Pons (tissue), 1 donor: ENCODE measurements at places on chromosomes 5 and 9.

DNA sequence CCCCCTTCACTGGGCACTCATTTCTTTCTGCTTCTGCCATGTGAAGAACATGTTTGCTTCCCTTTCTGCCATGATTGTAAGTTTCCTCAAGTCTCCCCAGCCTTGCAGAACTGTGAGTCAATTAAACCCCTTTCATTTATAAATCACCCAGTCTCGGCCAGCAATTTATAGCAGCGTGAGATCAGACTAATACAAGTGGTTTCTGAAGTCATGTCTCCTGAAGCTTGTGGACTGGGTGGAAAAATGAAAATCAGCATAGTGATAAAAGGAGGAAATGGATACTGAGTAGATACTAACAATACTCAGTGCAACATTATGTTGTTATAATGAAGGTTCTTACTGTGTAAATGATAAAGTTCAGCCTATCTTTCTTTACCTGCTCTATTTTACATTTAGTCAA lies 35.1 kb downstream of the NNT start:
- no peak for DNase-seq

- no peak for DNase-seq
Observed at GRCh38 chr5:90915393-90915792, 356.8 kb downstream of the ADGRV1 start.

GRCh38 chr9:102519423-102519822 lies 475.7 kb upstream of the CYLC2 start:
- DNase-seq, result no peak

DNA sequence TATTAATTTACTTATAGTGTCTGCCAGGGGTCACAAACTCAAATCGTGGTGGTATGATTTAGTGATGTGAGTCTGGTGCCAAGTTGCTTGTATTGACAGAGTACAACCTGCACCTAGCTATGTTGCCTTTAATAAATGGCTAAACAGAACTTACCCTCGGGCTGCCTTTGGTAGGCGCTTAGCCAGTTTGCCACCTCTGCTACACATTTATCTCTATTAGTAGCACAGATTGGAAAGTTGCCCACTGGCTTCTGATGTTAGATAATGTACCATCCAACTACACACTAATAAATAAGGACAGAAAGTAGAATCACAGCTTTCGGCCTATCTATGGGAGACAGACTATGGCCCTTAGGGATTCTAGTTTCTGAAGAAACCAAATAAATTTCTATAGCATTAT lies 368.4 kb downstream of the MAN2A1 start:
- no peak for DNase-seq

DNA sequence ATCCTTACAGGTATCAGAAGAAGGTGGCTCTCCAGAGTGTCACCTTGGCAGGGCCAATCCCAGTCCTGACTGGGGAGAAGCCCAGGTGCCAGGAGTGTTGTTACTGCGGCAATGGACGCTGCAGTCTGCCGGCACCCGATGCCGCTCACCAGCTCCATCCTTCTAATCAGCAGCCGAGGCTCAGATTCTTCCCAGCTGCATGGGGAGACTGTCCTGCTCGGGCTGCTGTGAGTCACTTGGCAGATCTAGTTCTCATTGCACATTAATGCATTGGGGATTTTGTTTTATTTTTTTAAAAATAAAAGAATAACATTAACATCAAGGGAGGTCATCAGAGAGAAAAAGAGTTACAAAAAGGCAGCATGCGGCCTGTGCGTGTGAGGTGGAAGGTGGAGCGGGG lies 115.8 kb downstream of the MTX3 start:
- DNase-seq, result no peak

DNA sequence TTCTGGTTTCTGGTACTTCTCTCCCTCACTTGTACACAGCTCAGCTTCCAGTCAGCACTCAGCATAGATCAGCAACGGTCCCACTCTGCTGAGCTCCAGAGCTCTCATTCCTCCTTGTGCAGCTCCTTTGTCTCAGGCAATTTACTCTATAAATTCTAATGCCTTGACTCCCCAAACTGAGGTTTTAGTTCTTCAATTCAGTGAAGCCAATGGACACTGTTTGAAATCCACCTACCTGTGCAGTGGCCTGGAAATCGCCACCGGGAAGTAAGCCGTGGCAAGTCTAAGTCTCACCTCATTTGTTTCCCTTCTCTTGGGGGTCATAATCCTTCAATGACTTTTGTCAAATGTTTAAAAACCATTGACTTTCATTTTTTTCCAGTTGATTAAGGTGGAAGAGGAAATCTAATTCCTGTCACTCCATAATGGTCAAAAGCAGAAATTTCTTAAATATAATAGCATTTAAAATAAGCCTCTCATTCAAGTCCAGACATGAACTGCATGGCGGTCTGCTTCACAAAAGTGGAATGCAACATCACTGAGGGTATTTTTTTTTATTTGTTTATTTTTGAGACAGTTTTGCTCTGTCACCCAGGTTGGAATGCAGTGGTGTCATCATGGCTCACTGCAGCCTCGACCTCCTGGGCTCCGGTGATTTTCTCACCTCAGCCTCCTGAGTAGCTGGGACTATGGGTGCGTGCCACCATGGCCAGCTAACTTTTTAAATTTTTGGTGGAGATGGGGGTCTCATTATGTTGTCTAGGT lies 79.6 kb downstream of the C7 start:
- no peak for DNase-seq

DNA sequence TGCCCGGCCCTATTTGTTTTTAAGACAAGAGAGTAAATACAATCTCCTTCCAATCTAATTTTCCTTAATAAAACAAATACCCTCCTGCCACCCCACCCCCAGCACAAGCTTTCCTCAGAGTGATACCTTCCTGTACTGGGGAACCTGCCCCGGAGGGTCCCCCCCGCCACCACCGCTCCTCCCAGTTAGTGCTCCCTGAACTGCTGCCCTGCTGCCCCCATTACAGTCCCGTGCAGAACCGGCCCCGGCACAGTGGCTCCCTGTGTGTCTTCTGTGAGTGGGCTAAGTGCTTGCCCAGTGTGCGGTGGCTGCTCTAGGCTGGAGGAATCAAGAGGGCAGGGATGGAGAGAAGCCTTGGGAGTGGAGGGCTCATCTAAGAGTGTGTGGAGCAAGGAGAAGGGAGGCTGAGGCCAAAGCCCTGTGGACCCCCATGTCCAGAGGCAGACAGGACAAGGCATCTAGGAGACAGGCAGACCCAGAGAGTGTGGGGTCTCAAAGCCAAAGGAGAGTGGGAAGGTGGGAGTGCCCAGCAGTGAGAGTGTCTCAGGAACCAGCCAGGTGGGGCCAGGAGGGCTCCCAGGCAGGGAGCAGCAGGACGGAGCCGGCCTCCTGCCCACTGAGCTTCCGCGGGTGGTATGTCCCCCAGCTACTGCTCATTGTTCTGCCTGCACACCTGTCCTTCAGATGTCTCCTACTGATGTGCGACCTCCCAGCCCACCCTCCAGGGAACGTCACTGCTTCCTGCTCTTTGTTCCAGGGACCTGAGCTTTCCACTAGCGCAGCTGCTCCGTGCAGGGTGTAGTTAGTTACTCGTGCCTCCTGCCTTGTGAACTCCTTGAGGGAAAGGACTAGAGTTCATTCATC lies 129.0 kb downstream of the DAB2IP start:
- DNase-seq, result no peak

GRCh38 chr9:124776954-124777648 lies at the start of gene OLFML2A:
TSS of gene OLFML2A (plus strand) at chr9:124777133. CDS start at chr9:124777271, 138 bp downstream.
- DNase-seq, result no peak

GRCh38 chr5:73376618-73377170 lies 71.9 kb downstream of the FOXD1 start:
- no peak for DNase-seq

GRCh38 chr9:88922091-88922490 lies 69.2 kb upstream of the S1PR3 start:
- no peak for DNase-seq
